ENCODE measurements at places on chromosomes 5 and 9. TPM values are rescaled to one million over a fixed set of nuclear protein-coding genes. Genes with fewer than 3 reads are reported as not detected.

DNA sequence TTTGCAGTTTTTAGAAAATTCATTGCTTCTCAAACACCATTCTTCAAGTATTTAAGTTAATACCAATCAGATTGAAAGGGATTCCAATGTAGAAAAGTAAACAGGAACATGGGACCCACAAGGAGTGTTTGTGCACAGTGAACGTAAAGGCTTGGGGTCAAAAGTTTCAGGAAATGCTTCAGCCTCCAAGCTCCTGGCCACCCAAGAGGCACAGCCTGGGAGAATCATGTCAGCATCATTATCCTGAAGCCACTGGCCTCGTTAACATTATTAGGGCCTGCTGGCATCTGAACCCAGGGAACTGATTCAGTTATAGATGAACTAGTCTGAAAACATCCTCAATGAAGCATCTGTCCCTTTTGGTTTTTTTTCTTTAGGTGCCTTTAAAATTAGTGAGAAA is 122.9 kb downstream of the NXNL2 start:
- peaks cover 4% of the 10 kb centered on the region for H3K4me1 ChIP-seq
- no peak overlapping the region for H3K4me3 ChIP-seq
- no peaks in the 10 kb centered on the region for H3K36me3 ChIP-seq
- DNase-seq = peak; percentile 27

DNA sequence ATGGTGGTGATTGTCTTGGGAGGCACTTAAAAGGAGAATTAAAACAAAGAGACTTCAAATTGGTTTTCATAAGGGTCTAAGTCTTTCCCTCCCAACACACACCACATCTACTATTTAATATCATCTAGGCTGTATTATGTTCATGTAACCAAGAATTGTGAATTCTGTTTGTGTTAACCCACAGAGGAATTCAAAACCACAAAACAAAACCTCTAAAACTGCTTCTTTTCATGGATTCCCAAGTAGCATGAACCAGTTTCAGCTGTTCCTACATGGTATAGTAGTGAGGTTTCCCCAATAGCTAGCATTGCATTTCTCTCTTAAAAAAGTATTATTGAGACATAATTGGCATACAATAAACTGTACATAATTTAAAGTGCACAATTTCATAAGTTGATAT is 283.8 kb downstream of the CD180 start:
- H3K4me1 ChIP-seq = no peaks in the 10 kb centered on the region
- no peak overlapping the region for H3K27ac ChIP-seq
- DNase-seq = no peak
- no peak overlapping the region for H3K4me3 ChIP-seq

GRCh38 chr5:403995-404394 is 39.0 kb upstream of the EXOC3 start:
- no peak for DNase-seq
- no peaks in the 10 kb centered on the region for H3K36me3 ChIP-seq
- H3K4me3 ChIP-seq = no peak overlapping the region
- H3K27ac ChIP-seq = no peak overlapping the region
- H3K4me1 ChIP-seq = peaks cover 10% of the 10 kb centered on the region
- peaks cover 21% of the 10 kb centered on the region for H3K27me3 ChIP-seq

DNA sequence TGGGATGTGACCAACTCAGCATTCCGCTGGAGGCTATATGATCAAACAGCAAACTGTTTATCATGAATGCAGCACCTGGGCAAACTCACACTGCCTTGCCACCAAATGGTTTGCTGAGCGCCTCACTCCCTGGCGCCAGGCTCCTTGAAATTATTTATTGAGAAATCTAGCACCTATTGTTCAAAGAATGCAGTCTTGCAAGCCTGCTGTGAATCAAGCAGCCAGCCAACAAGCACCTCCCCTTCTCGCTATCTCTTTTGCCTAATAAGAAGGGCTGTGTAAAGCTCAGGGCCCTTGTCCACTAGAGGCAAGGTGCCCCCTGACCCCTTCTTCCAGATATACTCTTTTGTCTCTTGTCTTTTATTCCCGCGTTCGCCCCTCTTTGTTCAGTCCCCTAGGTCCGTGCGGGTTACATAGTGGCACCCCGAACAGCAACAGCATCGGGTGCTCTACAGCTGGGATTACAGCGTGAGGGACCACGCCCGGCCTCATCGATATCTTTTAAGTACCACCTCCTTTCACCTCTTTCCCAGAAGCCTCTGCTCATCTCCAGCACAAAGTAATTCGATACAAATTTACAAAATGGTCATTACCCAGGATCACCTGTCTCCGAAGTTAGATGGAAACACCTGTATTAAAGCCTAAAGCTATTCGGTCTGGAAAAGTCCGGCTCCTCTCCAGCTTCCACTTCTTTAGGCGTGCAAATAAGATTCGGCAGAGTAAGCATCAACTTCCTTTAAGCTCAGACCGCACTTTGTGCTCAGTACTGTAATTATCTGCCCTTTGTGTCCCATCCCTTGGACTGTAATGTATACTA is 896 bp downstream of the RIGI start:
- H3K27me3 ChIP-seq = no peaks in the 10 kb centered on the region
- no peak overlapping the region for H3K27ac ChIP-seq
- H3K36me3 ChIP-seq = no peaks in the 10 kb centered on the region
- DNase-seq = peak; percentile 24
- H3K4me1 ChIP-seq = peaks cover 10% of the 10 kb centered on the region
- H3K4me3 ChIP-seq = peak overlapping the region; percentile 55

IL7R gene
- total RNA-seq = not detected

GRCh38 chr5:141683596-141684141 is 1.6 kb upstream of the ARAP3 start:
- H3K27me3 ChIP-seq = no peaks in the 10 kb centered on the region
- peak; percentile 31 for DNase-seq
- no peaks in the 10 kb centered on the region for H3K36me3 ChIP-seq
- H3K4me3 ChIP-seq = no peak overlapping the region

DNA sequence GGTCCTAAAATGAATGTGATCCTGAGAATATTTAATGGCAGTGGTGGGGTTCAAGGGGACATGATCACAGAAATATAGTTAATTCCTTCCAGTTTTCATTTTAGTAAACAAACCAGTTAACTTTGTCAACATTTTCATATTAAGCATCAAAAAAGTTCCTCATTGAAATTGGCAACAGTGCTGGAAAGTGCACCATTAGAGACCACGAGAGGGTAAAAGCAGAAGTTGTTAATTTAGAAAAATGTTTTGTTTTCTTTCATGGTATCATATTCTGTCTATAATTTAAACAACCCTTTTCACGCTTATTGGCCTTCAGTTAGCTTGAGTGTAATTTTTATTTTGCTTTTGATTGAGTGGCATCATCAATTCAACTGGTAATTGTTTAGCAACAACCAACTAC is 11.9 kb downstream of the GIN1 start:
- DNase-seq = no peak
- no peaks in the 10 kb centered on the region for H3K36me3 ChIP-seq
- no peak overlapping the region for H3K27ac ChIP-seq
- H3K27me3 ChIP-seq = no peaks in the 10 kb centered on the region
- no peak overlapping the region for H3K4me3 ChIP-seq

SPATA31D4 gene
- not detected for total RNA-seq

TNFSF15 gene
- not detected for total RNA-seq

GRCh38 chr5:139062910-139063663 is 135.1 kb downstream of the SIL1 start:
- H3K27me3 ChIP-seq = no peaks in the 10 kb centered on the region
- DNase-seq = no peak
- H3K4me3 ChIP-seq = no peak overlapping the region
- peaks cover 30% of the 10 kb centered on the region for H3K4me1 ChIP-seq
- H3K36me3 ChIP-seq = no peaks in the 10 kb centered on the region

RPS23 gene
- total RNA-seq = 5,433 TPM

- no peaks in the 10 kb centered on the region for H3K36me3 ChIP-seq
- no peak for DNase-seq
- no peak overlapping the region for H3K27ac ChIP-seq
- H3K4me1 ChIP-seq = peaks cover 35% of the 10 kb centered on the region
These were observed 213.9 kb downstream of the BNC2 start for GRCh38 chr9:16656432-16657169.

Measured in neural progenitor cell (in vitro differentiated cells).